Kidney (tissue), 22 donors: ENCODE measurements at places on chromosomes 1 and 21.

GRCh38 chr1:21478356-21478755 lies 30.9 kb upstream of the ALPL start:
- no peak for DNase-seq

DNA sequence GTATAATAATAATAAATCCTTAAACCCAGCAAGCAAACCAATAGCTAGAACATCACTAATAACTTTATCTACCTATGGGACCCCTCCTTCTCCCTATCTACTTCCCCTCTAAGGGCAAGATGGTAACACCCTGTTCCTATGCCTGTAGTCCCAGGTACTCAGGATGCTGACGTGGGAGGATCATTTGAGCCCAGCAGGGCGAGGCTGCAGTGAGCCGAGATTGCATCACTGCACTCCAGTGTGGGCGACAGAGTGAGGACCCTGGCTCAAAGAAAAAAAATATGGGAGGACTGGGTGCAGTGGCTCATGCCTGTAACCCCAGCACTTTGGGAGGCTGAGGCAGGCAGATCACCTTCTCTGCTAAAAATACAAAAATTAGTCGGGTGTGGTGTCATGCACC lies 143.1 kb upstream of the SLC45A1 start:
- no peak for DNase-seq

DNA sequence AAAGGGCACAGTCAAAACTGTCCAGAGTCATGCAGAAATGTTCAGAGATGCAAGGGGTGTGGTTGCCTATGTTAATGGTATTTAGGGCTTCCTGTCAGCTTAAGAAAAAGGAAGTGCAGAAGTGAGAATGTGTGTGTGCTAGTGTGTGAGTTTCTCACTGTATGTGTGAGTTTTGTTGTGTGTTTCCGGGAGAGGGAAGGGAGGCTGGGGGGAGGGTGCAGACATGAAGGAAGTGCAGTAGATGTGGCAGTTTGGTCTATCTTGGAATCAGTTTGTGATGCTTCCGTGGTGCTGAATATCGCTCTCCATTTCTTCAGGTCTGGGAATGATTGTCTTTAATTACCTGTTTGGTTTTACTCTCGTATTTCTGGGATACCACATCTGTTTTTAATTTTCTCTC lies 16.5 kb upstream of the ATP6V1G3 start:
- DNase-seq, result no peak

- DNase-seq, result peak; percentile 75
Observed at GRCh38 chr21:38965910-38966504, 160.3 kb downstream of the ETS2 start.

GRCh38 chr1:151143986-151144385 lies 2.4 kb downstream of the SEMA6C start:
- DNase-seq, result peak; percentile 44

DNA sequence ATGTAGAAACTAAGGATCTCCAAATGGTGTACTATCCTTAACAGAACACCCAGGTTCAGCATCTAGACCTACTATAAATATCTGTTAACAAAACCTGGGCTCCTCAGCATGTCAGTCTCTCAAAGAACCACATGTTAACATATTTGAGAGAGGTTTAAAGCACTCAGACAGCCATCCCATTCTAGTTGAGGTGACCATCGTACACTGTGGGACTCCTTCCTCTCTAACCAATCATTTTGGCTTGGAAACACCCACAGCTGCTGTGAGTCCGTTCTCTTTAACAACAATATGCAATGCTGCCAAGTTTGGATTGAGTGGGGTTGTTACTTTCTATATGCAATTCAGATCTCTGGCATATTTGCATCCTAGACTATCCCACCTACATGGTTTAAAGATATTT lies 105.8 kb downstream of the MRPL39 start:
- no peak for DNase-seq

DNA sequence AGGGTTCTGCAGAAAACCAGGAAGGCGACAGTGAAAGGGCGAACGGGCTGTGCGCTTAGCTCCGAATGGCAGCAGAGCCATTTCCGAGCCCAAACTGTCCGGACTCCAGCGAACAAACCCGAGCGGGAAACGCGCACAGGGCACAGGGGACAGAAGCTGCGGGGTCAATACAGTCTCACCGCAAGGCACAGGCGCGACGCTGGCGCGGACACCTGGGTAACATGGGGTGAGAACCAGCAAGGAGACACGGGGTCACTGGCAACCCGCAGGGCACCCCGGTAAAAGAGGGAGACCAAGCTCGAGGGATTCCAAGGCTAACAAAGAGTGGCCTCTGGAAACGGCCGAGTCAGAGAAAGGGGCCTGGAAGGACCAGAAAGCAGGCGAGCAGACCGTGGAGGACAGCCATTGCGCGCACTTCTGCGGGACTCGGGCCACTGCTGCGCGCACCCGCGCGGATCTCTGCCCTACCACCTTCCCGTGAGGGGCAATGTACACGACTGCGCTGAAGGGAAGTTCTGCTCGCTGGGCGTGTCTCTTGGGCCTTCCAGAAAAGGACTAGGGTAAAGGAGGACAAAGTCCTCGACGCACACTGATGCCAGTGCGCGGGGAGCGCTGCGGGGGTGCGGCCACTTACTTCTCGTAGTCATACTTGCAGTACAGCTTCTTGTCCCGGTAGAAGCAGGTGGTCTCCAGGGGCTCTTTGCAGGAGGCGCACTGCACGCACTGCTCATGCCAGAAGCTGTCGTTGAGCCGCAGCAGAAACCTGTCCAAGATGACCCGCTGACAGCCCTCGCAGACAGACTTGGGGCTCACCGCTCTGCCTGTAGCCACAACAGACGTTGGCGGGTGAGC lies 3.8 kb downstream of the LMX1A start:
- peak; percentile 29 for DNase-seq

- DNase-seq, result no peak
Observed at GRCh38 chr1:165539306-165539705, 4.5 kb upstream of the LRRC52 start.

GRCh38 chr1:143553627-143554026 lies 418.2 kb downstream of the FAM72C start:
- no peak for DNase-seq

- DNase-seq, result no peak
Observed at GRCh38 chr1:47866601-47867437, 130.4 kb downstream of the TRABD2B start.

DNA sequence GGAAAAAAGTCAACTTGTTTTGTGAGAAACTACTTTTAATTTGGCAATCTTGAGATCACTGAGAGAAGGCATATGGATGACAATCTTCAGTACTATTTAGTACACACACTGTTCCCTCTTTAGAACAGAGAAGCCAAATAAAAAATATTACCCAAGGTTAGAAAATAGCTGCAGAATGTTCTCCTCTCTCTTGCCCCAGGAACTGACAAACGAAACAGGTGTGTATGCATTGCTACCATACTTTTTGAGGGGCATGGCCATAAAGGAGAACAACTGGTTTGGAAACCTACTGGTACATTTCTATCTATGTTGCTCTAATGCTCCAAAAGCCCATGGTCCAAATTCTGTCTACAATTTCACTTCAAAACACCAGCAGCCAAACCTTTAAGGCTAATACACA lies 5.7 kb downstream of the TOR1AIP2 start:
- DNase-seq, result no peak

DNA sequence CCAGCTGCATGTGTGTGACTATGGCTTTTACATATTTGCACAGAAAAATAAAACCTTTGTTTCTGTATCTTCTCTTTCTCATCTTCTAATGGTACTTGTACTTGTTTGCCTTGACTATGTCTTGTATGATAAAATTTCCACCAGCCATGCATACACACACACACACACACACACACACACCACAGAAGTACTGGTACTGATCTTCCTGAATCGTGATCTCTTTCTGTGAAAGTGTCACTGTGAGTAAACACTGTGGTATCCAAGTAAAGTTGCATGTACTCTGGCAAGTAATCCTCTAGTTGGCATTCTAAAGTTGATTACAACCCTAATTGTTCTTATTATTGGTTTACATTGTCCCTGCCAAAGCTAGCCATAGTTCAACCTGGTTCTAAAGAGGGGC lies 176.7 kb downstream of the CRB1 start:
- no peak for DNase-seq

GRCh38 chr1:184455786-184456185 lies 69.0 kb downstream of the C1orf21 start:
- no peak for DNase-seq

- no peak for DNase-seq
Observed at GRCh38 chr1:30185809-30186208, 537.6 kb downstream of the MATN1 start.

DNA sequence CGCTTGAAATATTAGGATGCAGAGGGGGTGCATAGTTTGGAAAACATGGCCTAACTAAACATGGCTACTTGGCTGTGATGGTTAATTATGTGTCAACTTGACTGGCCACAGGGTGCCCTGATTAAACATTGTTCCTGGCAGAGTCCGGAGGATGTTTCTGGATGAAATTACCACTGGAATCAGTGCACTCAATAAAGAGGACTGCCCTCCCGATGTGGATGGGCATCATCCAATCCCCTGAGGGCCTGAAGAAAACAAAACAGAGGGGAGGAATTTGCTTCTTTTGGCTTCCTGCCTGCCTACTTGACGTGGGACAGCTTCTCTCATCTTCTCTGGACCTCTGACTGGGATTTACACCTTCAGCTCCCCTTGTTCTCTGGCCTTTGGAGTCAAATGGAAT lies 79.1 kb upstream of the KCNE2 start:
- DNase-seq, result no peak

DNA sequence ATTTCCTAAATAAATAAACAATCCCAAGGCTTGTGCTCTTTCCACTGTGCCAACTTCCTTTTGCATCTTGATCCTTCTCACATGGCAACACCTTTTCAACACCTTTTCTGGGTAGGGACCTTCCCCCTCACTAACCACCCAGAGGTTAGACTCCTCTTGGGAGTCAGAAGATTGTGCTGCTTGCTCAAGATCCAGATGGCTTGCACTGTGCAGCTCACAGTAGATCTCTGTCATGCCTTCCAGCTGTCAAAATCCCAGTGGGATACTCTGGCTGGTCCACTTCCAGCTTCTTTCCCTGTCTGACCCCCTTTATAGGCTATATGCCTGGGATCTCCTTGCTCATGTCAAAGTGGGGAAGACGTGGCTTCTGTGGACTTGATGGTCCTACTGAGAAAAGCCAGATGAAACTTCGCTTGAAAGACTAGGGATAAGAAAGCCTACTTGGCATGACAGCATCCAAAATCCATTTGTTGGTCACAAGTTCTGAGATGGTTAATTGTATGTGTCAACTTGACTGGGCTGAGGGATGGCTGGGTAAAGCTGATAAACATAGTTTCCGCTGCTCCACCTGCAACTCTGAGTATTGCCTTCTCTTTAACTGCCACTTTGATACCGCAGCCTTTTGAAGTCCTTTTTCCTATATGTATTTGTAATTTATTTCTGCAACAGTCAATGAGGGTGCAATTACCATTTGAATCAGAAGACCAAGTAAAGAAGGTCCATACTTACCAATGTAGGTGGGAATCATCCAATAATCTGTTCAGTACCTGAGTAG lies 74.5 kb downstream of the S1PR1 start:
- no peak for DNase-seq

GRCh38 chr1:72197786-72198185 lies 84.6 kb downstream of the NEGR1 start:
- no peak for DNase-seq

DNA sequence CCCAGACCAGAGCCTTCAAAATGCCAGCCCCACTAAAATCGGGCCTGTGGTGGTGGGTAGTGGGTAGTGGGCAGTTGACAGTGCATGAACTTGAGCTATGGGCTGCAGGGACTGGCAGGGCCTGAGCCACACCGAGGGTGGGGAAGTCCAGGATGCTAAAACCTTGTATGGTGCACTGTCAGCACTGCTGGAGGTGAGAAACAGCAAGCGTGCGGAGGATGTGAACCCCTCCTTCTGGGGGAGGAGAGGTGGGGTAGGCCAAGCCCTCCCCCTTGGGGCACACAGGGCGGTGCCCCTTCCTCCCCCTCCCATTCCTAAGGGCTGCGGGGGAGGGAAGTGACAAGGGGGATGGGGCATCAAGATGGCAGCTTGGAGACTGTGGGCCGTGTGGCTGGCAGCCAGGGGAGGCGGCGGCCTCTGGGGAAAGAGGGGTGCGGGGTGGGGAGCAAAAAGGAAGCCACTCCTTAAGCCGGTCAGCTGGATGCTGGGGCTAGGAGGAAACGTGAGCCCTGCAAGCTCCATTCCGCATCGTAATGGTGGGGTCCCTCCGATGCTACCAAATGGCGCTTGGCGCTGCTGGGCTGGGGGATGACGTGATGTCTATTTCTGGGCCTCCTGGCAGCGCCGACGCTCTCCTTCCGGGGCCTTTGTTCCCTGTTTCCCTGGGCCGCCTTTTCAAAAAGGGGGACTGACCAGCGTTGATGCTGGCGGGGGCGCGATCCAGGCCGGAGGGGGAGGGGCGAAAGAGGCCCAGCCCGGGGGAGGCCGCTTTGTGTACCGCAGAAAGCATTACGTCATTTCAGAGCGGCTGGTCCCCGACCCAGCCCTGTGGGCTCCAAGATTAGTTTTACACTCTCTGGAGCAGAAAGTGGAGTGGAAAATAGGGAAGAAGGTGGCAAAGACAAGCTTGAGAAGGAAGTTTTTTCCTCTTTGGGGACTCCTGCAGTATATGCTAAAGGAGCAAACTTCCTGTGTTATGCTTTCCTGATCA lies 809 bp downstream of the SYT11 start:
- peak; percentile 89 for DNase-seq

GRCh38 chr1:101293461-101294051 lies 56.7 kb downstream of the S1PR1 start:
- no peak for DNase-seq

DNA sequence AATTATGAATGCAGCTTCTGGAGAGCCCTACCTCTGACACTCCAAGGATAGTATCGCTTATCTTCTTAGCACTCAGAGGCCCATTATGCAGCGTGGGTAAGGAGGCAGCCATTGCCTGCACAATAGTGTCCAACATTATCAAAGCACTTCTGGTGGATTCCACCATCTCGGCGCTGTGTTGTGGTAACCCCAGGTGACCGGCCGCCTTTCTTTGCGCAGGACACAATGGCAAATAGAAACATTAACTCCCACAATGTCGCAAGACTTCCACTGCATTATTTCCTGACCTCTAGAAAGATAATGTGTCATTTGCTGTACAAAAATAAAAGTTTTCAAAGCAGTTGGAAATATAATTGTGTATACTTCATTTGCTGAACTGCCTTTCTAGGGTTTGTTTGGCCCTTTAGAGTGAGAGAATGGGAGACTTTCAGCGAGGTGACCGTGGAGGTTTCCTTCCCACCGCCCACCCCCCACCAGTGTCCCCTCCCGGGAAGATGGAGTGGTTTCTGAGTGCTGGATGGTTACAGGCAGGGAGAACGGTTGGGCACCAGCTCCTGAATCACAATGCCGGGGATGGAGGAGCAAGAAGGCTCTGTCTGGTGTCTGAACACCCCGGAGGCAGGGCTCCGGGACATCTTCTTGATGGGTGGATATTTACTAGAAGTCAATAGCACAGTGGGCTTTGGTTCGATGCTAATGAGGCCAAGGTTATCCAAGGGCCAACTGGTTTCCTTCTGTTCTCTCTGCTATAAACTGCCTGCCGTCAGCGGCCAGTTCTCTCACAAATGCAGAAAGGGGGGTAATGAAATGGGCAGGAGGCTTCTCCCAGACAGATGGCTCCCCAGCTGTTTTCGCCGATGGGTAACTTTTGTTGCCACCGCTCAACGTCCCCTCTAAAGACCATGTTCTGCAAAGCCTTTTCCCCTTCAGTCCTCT lies 215.4 kb upstream of the PROX1 start:
- no peak for DNase-seq
